ENCODE measurements at places on chromosomes 7 and 10.

DNA sequence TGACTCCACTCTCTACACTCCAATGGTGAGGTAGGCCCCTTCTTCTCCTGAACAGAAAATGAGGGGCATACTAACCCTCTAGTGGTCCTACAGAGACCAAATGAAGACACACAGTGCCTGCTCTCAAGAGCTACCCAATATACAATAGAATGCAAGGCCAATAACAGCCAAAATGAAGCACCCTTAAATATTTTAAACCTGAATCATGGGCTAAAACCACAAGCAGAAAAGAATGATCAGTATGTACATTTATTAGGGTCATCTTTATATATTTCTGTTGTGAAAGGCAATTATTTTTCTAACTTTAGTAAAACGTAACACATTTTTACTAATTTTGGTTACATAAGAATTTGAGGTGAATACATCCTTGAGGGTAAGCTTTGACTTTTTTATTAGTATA is 49.9 kb upstream of the COL1A2 start:
- no peak for DNase-seq

DNA sequence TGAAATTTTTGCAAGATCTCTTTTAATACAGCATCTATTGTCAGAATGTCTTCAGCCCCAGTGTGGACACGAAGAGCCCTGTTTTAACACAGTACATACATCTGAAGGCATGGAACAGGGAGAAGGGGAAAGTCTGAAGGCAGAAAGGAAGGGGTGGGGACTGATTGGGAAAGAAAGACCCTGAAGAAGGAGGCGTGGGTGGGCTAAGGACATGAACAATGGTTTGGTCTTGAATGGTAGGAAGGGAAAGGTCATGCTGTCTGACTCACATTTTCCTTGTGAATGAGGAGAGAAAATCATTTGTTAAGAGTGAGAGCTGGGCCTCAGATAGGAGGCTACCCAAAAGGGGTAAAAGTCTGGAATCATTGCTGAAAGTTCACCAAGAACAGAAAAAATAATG is 297.1 kb downstream of the GALNT17 start:
- DNase-seq: no peak

- no peak for DNase-seq
Measured at GRCh38 chr7:34727464-34727995, 69.5 kb downstream of the NPSR1 start.

DNA sequence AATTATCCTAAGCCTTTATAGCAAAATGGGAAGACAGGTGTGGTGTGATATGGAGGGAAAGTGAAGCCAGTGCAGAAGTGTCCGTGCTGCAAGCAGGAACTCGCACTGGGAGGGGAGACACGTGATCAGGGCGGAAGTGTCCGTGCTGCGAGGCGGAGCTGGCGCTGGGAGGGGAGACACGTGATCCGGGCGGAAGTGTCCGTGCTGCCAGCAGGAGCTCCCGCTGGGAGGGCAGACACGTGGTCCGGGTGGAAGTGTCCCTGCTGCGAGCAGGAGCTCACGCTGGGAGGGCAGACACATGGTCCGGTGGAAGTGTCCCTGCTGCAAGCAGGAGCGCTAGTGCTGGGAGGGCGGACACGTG is 40.5 kb upstream of the PRKAR1B start:
- DNase-seq: no peak

GRCh38 chr10:86553213-86553612 is 31.6 kb upstream of the WAPL start:
- DNase-seq: no peak

GRCh38 chr10:52741851-52742250 is 30.7 kb downstream of the MBL2 start:
- no peak for DNase-seq

DNA sequence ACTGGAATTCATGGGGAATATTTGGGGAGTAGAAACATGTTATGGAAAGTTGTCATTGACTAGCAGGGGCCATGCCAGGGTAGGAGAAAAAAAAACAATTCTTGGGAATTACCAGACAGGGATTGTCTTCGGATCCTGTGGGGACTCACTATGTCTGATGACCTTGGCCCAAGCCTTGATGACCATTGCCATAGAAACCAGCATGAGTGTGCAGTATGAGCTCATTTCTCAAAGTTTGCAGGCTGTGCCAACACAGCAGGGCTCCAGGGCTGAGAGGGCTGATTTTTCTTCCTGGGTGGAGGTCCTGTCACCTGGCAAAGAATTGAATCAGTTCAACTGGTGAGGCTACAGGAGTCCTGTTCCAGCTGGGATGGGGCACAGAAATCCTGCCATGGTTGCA is 198.3 kb downstream of the ADRA2A start:
- DNase-seq: no peak

GRCh38 chr10:50605269-50605950 is 18.3 kb downstream of the SGMS1 start:
- DNase-seq: no peak

GRCh38 chr7:97667359-97667758 is 64.5 kb upstream of the TAC1 start:
- DNase-seq: no peak

DNA sequence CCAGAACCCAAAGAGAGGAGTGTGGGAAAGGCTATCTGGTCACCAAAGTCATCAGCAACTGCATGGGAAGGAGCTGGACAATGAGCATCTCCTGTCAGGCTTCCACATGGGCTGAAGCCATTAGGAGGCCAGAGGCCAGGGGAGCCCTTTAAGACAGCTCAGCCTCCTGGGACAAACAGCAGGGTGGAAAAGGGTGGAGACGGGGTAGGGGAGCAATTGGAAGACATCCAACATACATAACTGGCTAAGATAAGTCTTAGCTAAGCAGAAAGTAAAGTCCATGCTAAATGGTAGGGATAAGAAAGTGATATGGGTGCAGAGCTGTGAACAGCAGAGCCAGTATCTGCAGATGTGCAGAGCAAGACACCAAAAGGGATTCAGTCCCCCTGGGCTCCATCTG is 1.5 kb upstream of the OAT start:
- DNase-seq: no peak

GRCh38 chr10:20963721-20964595 is 66.8 kb upstream of the NEBL start:
- DNase-seq: no peak

DNA sequence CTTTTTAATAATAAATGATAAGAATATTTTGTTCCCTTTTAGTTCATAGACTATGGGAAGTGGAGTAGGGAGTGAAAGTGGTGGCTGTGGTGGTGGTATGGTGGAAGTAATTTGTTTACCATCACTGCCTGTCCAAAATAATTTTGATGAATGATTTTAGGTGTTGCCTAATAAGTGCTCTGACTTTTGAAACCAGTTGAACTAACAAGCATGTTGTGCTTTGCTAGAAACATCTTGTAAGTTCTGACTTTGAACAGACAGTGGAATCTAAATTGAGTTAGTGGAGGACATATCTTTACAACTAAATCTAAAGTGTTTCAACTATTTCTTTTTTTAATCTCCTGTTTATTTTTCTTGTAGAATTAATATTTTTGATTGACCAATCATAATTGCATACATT is 49.7 kb downstream of the ZEB1 start:
- DNase-seq: no peak
